A549 treated with CORT108297 at 1 μM for 4 hours (cell line): ENCODE measurements at places on chromosomes 12 and 14. TPM values are rescaled to one million over a fixed set of nuclear protein-coding genes. Genes with fewer than 3 reads are reported as not detected.

Gene CLEC4E
- total RNA-seq: 0.27 to 0.47 TPM (median 0.36 TPM) in 4 of 5 replicates, not detected in the other

Gene HOXC6
- 4.4 to 5.7 TPM (median 4.9 TPM) in 5 replicates for total RNA-seq

Gene KRT80
- 48.5 to 70.6 TPM (median 60.1 TPM) in 5 replicates for total RNA-seq

Gene CAPZA3
- total RNA-seq: not detected in 5 replicates

Gene KRT83
- 3.4 to 6.5 TPM (median 5.6 TPM) in 5 replicates for total RNA-seq

Gene OLR1
- total RNA-seq: 0.67 to 1.8 TPM (median 1.0 TPM) in 5 replicates

Gene JAG2
- total RNA-seq: 18.3 to 31.3 TPM (median 28.9 TPM) in 5 replicates

Gene YAF2
- 20.3 to 25.9 TPM (median 23.2 TPM) in 5 replicates for total RNA-seq
